ENCODE measurements at places on chromosomes 5 and 9.

- no peak for DNase-seq
Measured at GRCh38 chr9:17425384-17425783, 153.5 kb upstream of the SH3GL2 start.

- DNase-seq = no peak
Measured at GRCh38 chr5:159098603-159099436, 896 bp downstream of the EBF1 start.

DNA sequence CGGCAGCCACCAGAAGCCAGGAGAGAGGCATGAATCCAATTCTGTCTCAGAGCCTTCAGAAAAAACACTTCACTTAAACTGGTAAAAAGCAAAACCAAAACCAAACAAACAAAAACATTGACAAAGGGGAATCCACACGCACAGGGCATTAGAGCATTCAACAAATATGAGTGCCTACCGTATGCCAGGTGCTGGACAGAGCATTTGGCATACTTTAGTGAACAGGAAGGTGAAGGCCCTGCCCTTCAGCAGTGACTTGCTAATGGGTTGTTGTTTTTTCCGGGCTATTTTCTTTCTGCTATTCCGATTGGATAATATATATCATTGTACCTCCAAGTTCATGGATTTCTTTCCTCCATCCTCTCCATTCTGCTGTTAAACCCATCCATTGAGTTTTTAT lies 71.7 kb upstream of the RUFY1 start:
- DNase-seq = no peak

DNA sequence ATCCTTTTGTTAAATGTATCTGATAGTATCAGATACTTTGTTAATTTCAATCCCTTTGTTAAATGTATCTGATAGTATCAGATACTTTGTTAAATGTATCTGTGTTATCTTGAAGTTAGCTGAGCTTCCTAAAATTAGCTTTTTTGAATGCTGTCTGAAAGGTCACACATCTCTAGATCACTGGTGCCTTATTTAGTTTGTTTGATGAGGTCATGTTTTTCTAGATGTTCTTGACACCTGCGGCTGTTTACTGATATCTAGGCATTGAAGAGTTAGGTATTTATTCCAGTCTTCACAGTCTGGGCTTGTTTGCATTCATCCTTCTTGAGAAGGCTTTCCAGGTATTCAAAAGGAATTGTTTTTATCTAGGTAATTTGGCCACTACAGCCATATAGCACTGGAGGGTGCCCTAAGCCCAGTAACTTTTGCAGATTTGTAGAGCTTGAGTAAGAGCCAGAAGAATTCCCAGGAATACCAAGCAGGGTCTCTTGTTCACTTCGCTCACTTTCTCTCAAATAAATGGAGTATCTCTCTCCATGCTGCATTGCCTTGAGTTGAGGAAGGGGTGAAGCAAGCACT lies 435.4 kb upstream of the GRAMD2B start:
- no peak for DNase-seq

- no peak for DNase-seq
Measured at GRCh38 chr9:74672237-74672636, 175.1 kb downstream of the RORB start.

- DNase-seq = no peak
Measured at GRCh38 chr5:573206-573605, 38.9 kb upstream of the CEP72 start.

GRCh38 chr9:105047742-105048041 lies 119.7 kb upstream of the ABCA1 start:
- no peak for DNase-seq

- no peak for DNase-seq
Measured at GRCh38 chr9:17731308-17731707, 152.4 kb downstream of the SH3GL2 start.

GRCh38 chr5:159095866-159096242 lies 3.9 kb downstream of the EBF1 start:
- DNase-seq = no peak

DNA sequence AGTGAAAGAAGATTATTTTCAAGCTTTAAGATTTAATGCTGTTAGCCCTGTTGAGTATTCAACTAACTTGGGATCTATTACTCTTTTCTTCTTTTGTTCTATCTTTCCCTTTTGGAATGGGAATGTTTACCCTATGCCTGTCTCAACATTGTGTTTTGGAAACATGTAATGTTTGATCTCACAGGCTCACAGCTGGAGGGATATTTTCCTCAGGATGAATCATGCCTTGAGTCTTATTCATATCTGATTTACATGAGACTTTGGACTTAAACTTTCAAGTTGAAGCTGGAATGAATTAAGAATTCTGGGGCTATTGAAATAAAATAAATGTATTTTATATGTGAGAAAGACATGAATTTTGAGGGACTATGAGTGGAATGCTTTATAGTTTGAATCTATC lies 607.8 kb upstream of the PTGER4 start:
- DNase-seq = no peak

- no peak for DNase-seq
Measured at GRCh38 chr9:21507483-21507790, 25.3 kb upstream of the IFNE start.

DNA sequence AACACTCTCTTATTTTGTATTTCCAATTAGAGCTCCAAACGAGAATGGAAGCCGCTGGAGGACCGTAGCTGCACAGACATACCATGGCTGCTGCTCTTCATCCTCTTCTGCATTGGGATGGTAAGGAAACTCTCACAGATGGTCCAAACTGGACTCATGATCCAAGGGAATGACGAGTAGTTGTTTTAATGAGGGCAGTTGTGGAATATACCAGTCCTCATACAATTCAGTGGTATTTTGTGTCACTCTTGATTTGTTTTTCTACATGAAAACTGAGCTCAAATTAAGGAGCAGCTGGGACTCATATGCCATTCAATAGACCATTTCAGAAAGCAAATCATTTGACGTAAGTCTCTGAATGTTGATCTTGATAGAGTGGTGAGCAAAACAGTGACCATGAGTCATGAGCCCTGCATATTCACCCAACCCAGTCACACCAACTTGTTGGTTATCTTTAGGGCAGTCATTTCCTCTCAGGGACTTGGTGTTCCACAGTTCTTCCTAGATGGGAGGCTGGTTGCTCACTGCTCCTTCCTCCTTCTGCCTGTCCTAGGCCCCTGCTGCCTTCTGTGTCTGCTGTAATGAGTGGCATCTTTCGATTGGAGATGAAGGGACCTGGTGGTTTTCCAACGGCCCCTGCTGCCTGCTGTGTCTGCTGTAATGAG lies 54.9 kb downstream of the SLC44A1 start:
- DNase-seq = peak; percentile 99

DNA sequence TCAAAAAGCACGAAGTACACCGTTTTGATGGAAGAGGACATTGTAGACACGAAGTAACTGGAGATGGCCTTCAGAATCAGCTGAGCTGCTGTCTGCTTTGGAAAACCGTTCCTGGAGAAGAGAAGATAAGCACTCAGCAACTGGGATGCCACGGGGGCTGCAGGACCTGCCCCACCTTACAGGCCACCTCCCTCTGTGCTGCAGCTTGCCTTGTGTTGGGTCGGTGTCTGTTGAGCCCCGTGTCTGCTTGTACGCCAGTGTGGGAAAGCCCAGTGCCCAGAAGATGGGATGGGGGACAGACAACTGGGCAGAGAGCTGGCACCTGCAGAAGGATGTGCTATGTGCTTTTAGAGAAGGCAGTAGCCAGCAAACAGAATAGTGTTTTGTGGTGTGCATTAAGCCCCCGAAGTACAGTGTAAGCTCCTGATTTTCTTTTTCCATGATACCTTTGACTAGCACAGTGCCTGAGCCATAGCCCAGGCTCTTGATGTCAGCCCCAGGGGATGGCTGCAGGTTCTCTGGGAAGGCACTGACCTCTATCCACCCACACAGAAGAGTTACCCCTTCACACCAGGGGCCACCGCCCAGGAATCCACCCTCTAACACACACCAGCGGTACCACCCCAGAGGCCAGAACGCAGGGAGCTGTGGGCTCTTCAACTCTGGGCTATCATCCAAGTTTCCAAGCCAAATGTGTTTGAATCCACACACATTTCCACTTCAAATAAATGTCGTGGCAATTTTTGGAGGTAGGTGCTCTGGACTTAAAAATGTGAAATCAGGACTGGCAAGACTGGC lies 63.8 kb downstream of the MACROH2A1 start:
- DNase-seq = no peak

DNA sequence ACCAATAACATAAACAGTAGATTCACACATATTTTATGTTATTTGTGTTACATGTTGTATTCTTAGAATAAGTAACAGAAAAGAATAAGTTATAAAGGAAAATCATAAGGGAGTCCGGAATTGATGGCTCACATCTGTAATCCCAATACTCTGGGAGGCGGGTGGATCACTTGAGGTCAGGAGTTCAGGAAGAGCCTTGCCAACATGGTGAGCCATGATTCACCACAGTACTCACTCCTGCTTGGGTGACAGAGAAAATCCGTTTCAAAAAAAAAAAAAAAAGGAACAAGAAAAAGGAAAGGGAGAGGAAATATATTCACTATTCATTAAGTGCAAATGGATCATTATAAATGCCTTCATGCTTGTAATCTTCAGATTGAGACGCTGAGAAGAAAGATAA lies 533.3 kb upstream of the CDH9 start:
- DNase-seq = no peak

DNA sequence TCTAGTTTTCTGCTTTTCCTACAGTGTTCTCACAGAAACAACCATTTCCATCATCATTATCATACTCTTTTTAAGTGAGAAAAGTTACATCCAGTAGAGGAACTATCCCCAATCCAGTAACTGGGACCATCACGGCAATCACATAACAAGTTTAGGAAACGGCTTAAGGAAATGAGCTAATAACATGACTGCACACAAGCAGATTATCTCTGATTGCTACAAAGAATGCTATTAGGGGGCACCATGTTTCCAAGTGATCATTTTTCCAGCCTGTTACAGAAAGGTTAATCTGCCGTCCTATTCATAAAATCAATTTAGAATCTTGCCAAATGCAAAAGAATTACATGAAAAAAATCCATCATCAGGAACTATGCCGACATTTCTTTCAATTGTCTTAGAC lies 94.6 kb downstream of the EFNA5 start:
- no peak for DNase-seq

- no peak for DNase-seq
Measured at GRCh38 chr5:53041071-53041692, 52.0 kb downstream of the ITGA2 start.

DNA sequence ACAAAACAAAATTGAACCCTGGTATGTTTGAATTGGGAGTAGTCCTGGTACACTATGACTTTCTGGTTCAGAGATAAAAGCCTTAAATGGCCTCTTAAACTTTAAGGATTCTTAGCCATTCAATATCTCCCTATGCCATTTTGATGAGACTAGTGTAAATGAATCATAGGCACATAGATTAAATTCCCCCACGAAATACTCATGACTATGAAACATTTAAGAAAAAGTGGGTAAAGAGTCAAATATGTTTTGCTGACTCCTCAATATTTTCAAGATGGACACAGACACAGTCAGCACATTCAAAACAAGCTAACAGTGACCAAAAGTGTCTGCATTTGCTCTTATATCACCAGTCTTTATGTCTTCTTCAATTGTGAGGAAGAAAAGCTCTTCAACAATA lies 278.3 kb downstream of the PDE4D start:
- no peak for DNase-seq

DNA sequence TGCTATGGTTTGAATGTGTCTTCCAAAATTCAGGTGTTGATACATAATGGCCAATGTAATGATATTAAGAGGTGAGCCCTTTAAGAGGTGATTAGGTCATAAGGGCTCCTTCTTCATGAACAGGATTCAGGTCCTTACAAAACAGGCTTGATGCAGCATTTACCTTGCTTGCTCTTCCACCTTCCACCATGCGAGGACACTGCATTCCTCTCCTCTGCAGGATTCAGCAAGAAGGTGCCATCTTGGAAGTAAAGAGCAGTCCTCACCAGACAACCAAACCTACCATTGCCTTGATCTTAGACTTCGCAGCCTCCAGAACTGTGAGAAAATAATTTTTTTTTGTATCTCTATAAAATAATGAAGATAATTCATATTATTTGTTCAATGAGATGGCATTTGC lies 314.0 kb upstream of the SMARCA2 start:
- no peak for DNase-seq

- DNase-seq = no peak
Measured at GRCh38 chr5:61410811-61411210, 78.8 kb downstream of the ZSWIM6 start.

DNA sequence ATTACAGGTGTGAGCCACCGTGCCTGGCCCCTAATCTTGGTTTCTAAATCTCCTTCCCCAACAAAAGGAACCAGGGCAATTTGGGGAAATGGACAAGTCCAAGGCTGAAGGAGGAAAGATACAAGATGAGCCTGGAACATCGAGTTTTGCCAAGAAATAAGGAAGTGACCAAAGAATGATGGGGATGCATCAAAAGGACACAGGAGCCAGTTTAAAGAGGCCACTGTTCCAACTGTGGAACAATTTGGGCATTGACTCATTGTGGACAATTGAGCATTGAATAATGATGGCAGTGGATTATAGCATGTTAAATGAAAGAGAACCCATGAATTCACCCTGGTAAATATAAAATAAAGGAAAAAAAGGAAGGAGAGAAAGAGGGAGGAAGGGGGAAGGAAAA lies 47.5 kb downstream of the DUSP1 start:
- no peak for DNase-seq

GRCh38 chr9:34577400-34578240 lies 11.9 kb downstream of the CNTFR start:
- no peak for DNase-seq

GRCh38 chr5:23042226-23042625 lies 189.1 kb upstream of the CDH12 start:
- DNase-seq = no peak

- no peak for DNase-seq
Measured at GRCh38 chr5:53607886-53608285, 47.4 kb downstream of the NDUFS4 start.

- no peak for DNase-seq
Measured at GRCh38 chr5:176882567-176882903, 16.6 kb downstream of the HK3 start.

- DNase-seq = no peak
Measured at GRCh38 chr9:38227656-38228055, 158.6 kb upstream of the SHB start.

- DNase-seq = no peak
Measured at GRCh38 chr5:73668486-73669111, 42.6 kb downstream of the ARHGEF28 start.

- no peak for DNase-seq
Measured at GRCh38 chr5:159969966-159970365, 39.0 kb upstream of the TTC1 start.

- no peak for DNase-seq
Measured at GRCh38 chr9:121362813-121363621, 7.0 kb downstream of the STOM start.

DNA sequence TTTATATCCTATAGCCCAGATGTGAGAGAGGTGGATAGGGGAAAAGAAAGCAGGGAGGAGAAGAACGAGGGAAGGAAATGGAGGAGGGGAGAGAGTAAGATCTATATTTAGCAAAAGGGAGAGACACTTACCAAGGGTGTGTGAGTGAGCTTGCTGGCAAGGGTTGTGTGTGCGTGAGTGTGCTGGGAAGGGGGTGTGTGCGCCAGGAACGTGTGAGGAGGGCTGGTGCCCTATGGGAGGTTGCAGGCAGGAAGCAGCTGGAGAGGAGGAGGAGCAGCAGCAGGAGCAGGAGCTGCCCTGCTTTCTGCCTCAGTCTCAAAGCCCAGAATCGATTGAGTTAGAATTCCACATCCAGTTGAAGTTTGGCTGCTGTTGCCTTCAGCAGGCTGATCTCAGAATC lies 148.3 kb upstream of the RUSC2 start:
- DNase-seq = no peak

- peak; percentile 21 for DNase-seq
Measured at GRCh38 chr5:129094924-129095899, 663 bp downstream of the ISOC1 start.

GRCh38 chr5:118882666-118883065 lies 105.7 kb downstream of the DTWD2 start:
- DNase-seq = no peak

GRCh38 chr9:101626295-101626694 lies 31.5 kb upstream of the PPP3R2 start:
- DNase-seq = no peak
